Stimulated activated CD4-positive, alpha-beta T cell treated with anti-CD3 and anti-CD28 coated beads, Interleukin-2, amount 100 ng/mL, for 4 hours (primary cell): ENCODE measurements at places on chromosomes 6 and 20.

- DNase-seq, result no peak
These were observed 51.9 kb upstream of the TPD52L1 start for GRCh38 chr6:125101631-125102030.

GRCh38 chr6:1613688-1614447, 4.2 kb downstream of the FOXC1 start:
- no peak for DNase-seq

DNA sequence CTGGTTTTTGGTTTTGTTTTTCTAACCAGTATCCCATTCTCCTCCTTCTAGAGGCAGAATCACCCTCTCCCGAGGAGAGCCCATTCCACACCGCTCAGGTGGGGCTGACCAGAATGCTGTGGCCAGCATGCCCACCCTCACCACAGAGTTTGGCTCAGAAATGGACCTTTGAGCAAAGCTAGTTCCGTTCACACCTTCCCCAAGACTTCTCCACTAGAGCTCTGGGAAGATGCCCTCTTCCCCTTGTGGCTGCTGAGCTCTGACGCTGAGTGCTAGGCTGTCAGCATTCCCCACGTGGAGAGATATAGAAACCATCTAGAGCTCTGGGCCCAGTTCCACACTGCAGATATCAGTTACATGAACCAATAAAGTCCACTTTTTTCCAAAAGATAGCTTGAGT, 7.9 kb downstream of the GPLD1 start:
- no peak for DNase-seq

- no peak for DNase-seq
These were observed 53.9 kb upstream of the ESR1 start for GRCh38 chr6:151753581-151753980.

GRCh38 chr20:44651684-44652423, at the start of gene ADA:
Gene ADA (minus strand): TSS chr20:44651699. CDS start chr20:44651607, 92 bp downstream.
- no peak for DNase-seq

DNA sequence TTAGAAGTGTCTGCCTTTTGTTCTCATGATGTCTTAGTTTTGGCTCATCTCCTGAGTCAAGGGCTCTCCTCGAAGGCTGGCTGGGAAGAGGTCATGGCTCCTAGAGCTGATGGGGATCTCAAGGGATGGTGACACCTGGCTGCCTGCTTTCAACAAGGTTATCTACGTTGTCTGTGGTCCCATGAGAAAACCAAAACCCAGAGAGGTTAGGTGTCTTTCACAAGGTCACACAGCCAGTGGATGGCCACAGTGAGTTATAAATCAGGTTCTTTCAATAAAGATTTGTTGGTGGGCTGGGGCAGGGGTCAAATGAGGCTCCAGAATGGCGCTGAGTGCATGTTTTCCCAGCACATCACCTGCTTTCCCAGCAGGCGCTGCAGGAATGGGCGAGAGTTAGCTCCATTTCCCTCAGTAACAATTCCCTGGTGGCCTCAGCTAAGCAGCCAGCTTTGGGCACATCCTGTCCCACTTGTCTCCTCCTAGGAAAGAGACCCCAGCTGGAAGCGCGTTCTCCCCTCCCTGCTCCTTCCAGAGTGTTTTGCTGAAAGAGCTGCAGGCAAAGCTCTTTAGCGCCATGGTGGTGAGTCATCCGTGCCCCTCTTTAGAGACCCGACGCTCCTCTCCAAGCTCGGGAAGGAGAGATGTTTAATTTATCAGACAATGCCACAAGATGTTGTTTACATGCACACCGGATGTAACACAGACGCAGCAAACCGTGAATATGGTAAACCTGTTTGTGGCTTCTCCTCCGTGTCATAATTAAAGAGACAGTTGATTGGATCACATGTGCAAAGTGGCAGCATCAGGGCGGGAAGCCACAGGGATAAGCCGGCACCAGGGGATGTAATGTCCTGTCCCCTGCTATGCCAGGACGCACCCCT, 109.7 kb downstream of the LRFN2 start:
- DNase-seq, result no peak

DNA sequence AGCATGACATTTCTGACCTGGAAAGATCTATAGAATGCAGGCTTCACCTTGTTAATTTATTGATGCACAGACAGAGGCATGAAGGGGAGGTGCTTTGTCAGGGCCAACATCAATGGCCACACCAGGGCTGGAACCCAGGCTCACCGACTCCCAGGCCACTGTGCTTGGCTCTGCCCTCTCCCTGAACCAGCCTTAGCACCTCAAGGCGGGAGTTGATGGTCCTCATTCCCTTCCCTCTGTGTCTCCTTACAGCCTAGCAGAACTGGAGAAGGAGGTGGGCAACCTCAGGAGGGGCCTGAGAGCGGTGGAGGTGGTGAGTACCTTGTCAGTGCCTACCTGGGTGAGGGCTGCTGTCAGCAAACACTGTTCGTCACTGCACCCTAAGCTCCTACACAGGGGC, 35.6 kb downstream of the MOCS1 start:
- DNase-seq, result no peak

DNA sequence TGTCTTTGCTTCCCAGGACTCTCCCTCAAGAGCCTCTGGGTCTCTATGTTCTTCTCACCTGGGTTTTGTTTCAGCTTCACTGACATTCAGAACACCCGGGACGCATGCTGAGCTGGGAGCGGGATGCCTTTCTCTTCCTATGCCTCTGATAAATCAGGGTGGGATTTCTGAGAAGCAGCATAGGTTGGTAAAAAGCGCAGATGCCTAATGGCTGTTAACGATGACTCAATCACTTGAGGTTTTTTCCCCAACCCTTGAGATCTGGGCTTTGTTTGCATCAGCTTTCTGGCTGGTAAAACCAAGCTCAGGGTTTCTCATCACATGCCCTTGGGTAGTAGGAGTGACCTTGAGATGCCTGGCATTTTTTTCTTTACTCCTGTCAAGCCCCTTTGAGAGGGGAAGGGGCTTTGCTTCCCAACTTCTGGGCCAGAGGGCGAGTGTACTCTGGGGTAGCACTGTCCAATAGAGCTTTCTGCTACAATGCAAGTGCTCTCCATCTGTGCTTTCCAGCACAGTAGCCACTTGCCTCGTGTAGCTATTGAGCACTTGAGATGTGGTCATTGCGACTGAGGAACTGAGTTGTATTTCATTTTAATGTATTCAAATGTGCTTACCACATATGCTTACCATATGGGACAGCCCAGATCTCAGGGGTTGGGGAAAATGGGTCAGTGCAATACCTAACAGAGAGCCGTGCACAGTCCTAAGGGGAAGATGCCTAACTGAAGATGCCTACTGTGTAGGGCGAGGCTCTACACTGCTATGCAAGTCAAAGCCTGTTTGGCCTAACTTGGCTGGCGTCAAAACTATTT, 69.1 kb downstream of the PPP1R14C start:
- DNase-seq, result no peak

DNA sequence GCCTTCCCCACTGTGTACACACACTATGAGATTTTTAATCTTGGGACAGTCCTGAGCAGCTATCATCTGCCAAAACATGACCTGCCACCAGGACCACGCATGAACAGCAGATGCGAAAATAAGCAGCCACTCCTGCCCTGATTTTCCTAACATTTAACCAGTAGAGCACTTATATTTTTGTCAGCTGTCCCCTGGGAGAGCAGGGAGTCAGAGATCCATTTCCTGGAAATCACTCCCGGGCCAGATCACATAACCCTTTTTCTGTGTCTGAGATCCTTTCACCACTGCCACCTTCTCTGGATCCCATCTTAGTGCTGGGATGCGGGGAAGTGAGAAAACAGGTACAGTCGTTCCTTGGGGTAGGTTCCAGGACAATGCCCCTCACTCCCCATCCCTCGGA, 5.7 kb downstream of the SDCBP2 start:
- no peak for DNase-seq

GRCh38 chr6:156062091-156062563, 606.5 kb upstream of the NOX3 start:
- DNase-seq, result no peak

DNA sequence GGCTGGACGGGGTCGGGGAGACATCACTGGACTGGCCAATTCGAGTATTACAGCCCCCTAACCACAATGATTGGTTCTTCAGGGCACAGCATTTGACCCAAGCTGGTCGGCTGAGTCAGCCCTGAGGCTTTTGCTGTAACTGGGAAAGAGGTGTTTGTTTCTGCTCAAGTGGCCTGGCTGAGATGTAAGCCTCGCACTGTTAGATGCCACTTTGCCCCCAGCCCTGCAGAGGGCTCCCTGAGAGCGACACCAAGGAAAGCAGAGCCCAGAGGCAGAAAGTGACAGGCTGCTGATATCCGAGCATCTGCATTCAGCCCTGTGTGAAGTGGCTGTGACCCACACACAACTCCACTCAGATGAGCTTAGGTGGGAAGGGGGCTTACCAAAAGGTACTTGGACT, 19.4 kb downstream of the ERGIC3 start:
- DNase-seq, result no peak

GRCh38 chr6:143676437-143677045, 1.2 kb upstream of the PHACTR2 start:
- no peak for DNase-seq

- no peak for DNase-seq
These were observed 51.7 kb downstream of the CEP43 start for GRCh38 chr6:167050903-167051302.

- DNase-seq, result no peak
These were observed 57.3 kb upstream of the SLC35B3 start for GRCh38 chr6:8492536-8493133.

DNA sequence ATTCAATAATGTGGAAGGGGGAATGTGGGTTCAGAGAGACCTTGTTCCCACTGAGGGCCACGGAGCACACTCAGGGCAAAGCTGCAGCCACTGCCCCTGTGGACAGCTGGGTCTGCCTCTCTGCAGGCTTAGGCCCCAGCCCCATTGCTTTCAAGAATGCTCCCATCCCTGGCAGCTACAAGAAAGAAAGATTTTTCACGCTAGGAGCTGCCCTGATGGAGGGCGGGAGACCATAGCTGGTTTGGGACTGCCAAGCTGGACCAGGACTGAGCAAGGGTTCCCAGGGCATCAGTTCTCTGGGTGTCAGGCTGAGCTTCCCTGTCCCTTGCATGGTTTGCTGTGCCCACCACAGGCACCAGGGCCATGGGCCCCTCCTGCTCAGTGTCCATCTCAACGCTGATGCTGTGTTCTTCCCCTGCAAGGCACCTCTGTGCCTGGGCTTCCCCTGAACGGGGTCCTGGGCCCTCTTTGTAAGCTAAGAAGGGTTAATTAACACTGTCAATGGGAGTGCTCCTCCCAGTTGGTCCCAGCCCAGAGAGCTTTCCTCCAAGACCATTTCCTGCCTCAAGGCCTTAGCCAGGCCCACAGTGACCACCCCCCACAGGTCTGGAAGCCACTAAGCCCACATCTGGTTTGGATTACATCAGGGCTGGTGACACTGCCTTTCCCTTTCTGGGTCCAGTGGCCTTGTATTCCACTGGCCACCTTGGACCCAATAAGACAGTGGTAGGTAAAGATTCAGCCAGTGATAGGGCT, 8.4 kb downstream of the FOXS1 start:
- no peak for DNase-seq

DNA sequence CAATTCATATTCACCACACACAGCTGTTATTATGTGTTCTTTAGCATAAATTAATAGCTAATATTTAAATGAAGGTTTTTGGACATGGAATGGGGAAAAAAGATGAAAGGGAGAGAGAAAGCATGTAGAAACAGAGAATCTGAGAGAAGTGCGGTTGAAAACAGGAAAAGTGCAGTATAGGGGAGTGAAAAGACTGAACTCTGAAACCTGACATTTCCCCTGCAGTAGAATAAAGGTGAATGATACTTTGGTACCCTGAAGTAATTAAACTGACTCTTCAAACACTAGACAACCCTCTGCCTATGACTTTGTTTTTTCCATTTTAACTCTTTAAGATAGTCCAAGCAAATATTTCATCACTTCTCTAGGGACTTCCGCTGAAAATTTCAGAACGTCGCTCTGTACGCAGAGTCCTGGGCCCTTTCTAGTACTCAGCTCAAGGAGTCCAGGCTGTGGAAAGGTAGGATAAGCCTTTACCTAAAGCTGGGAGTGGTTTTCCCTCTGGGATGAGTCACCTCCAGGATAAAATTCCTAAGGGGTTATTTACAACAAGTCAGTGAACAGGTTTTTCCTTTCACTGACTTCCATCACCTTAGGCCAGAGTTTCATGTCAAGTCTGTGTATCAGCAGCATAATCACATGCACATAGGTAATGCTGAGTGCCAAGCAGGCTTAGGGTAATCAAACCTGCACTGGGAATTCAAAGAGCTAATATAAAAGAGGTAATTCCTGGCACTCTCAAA, 614.5 kb downstream of the PKHD1 start:
- DNase-seq, result no peak
